ENCODE measurements at places on chromosomes 13 and 19. TPM values are rescaled to one million over a fixed set of nuclear protein-coding genes. Genes with fewer than 3 reads are reported as not detected.

Gene ZNF492
- not detected for total RNA-seq

Gene KASH5
- not detected for total RNA-seq

Gene PLEKHA4
- total RNA-seq = 8.3 TPM

Gene ZNF761
- 28.1 TPM for total RNA-seq

Gene SIAH3
- 0.04 TPM for total RNA-seq

Gene SNRNP70
- 190 TPM for total RNA-seq

Gene TSSK6
- 0.87 TPM for total RNA-seq

Gene KIR2DL4
- total RNA-seq = not detected

Gene SIN3B
- 17.9 TPM for total RNA-seq

DNA sequence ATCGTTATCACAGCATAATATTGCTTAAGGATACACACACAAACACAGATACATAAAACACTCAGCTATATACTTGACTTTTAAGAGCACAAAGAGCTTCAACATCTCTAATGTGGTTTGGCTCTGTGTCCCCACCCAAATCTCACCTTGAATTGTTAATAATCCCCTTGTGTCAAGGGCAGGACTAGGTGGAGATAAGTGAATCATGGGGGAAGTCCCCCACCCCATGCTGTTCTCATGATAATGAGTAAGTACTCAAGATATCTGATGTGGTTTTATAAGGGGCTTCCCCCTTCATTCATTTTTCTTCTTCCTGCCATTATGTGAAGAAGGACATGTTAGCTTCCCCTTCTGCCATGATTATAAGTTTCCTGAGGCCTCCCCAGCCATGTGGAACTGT, 481.4 kb downstream of the PCDH9 start:
- no peak overlapping the region for H3K4me3 ChIP-seq
- no peak overlapping the region for H3K27ac ChIP-seq
- H3K4me1 ChIP-seq = no peaks in the 10 kb centered on the region
- H3K36me3 ChIP-seq = no peaks in the 10 kb centered on the region
- no peaks in the 10 kb centered on the region for H3K27me3 ChIP-seq

DNA sequence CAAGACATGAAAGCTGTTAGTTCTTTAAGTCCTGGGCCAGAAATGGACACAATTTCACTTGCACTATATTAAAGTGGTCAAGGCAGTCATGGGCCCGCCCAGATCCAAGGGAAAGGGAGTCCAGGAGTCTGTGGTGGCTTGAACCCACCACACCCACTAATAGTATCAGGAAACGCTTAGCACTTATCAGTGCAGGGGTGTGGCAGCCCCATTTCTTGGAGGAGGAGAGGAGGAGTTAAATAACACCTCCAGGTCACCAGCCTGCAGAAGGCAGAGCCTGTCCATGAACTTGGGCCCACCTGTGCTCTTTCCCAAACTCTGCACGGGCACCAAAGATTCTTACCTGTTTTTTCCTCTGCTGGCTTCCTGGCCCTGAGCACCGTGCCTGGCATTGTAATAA, 5.4 kb upstream of the NTN5 start:
- no peaks in the 10 kb centered on the region for H3K36me3 ChIP-seq
- peak overlapping the region; percentile 62 for H3K27ac ChIP-seq
- H3K4me3 ChIP-seq = no peak overlapping the region
- peaks cover 10% of the 10 kb centered on the region for H3K4me1 ChIP-seq
- H3K27me3 ChIP-seq = no peaks in the 10 kb centered on the region
- peak; percentile 44 for DNase-seq

DNA sequence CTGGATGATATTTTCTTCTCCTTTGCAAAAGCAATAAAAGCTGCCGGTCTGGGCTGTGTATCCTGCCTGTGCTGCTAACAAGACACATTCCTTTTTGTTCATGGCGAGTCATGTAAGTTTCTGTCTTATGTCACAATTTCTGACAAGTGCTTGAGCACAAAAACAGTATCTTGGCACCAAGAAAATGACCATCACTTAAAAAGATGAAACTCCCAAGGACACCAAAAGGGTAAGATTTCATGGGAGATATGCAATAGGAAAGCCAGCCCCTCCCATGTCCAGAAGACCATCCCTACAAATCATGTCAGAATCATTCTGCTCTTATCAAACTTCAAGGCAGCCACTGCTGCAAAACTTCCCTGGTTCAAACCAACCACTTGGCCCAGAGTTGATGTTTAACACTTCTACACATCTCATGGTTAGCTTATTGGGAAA, 375.4 kb upstream of the ZNF507 start:
- no peaks in the 10 kb centered on the region for H3K36me3 ChIP-seq
- peak; percentile 13 for DNase-seq
- no peak overlapping the region for H3K27ac ChIP-seq

- DNase-seq = no peak
- no peak overlapping the region for H3K4me3 ChIP-seq
- no peak overlapping the region for H3K27ac ChIP-seq
- no peaks in the 10 kb centered on the region for H3K27me3 ChIP-seq
Measured at GRCh38 chr13:44660050-44660449, 83.9 kb upstream of the TSC22D1 start.

- no peaks in the 10 kb centered on the region for H3K27me3 ChIP-seq
- no peaks in the 10 kb centered on the region for H3K36me3 ChIP-seq
- H3K4me3 ChIP-seq = no peak overlapping the region
Measured at GRCh38 chr19:31092274-31092673, 257.0 kb downstream of the TSHZ3 start.

- H3K27me3 ChIP-seq = no peaks in the 10 kb centered on the region
- H3K36me3 ChIP-seq = no peaks in the 10 kb centered on the region
- H3K27ac ChIP-seq = no peak overlapping the region
- no peak overlapping the region for H3K4me3 ChIP-seq
- no peaks in the 10 kb centered on the region for H3K4me1 ChIP-seq
- no peak for DNase-seq
Measured at GRCh38 chr13:42106998-42107397, 58.5 kb downstream of the DGKH start.

DNA sequence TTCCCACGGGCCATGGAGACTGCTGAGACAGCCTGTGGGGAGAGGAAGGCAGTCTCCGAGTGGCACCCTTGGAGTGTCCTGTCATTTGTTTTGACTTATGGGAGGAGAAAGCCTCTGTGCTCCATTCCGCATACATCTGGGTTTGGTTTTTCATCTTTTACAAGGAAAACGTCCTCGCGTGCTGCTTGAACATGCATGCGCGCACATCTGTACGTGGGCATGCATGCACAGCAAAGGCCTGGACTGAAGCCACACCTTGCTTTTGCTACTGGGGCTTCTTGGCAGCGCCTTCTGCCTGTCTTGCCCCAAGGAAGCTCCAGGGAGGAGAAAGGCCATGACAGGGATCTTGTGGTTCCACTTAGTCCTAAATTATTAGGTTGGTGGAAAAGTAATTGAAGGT, 44.0 kb downstream of the SUGP2 start:
- H3K27me3 ChIP-seq = no peaks in the 10 kb centered on the region
- no peak for DNase-seq
- peak overlapping the region; percentile 31 for H3K27ac ChIP-seq
- no peaks in the 10 kb centered on the region for H3K4me1 ChIP-seq
- H3K4me3 ChIP-seq = no peak overlapping the region
- H3K36me3 ChIP-seq = no peaks in the 10 kb centered on the region

DNA sequence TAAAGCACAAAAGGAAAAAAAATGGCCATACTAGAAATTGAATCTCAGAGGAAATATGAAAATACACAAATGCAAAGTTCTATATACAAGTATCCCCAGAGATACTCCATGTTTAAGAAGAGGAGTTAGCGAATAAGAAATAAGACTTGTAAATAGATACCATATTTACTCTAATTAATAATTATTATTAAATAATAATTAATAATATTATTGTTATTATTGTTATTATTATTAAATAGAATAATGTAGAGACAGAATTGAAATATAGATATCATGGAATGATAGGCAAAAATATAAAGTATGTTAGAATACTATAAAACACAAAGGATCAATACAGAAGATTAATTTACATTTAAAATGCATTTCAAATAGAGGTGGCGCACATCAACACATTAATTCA, 1047.5 kb upstream of the MIR17HG start:
- no peak overlapping the region for H3K4me3 ChIP-seq
- DNase-seq = no peak
- H3K36me3 ChIP-seq = no peaks in the 10 kb centered on the region
- H3K27ac ChIP-seq = no peak overlapping the region
- H3K27me3 ChIP-seq = no peaks in the 10 kb centered on the region
- H3K4me1 ChIP-seq = no peaks in the 10 kb centered on the region

GRCh38 chr13:111329641-111330040, 9.2 kb downstream of the TEX29 start:
- H3K4me1 ChIP-seq = no peaks in the 10 kb centered on the region
- no peaks in the 10 kb centered on the region for H3K36me3 ChIP-seq
- no peak overlapping the region for H3K27ac ChIP-seq
- no peaks in the 10 kb centered on the region for H3K27me3 ChIP-seq
- H3K4me3 ChIP-seq = no peak overlapping the region
- no peak for DNase-seq

DNA sequence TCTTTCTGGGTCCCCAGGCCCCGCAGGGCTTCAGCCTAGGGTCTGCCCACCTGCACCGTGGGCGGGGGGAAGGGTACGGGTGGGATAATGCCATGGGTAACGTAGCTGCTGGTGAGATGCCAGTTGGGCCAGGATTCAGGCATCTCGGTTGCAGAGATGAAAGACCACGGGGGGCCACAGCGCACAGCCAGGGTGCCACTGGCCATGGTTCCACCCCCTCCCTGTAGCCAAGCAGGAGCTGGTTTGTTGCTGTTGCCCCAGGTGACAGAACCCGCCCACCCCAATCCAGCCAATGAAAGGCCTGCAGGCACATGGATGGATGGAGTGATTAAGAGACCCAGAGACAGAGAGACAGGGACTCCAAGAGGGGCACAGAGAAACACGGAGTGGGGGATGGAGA, 1.0 kb upstream of the CGB7 start:
- DNase-seq = no peak
- no peaks in the 10 kb centered on the region for H3K36me3 ChIP-seq
- peaks cover 9% of the 10 kb centered on the region for H3K27me3 ChIP-seq
- H3K27ac ChIP-seq = no peak overlapping the region

GRCh38 chr19:56312787-56313657, 1.6 kb downstream of the ZSCAN5A start:
- no peak overlapping the region for H3K4me3 ChIP-seq
- no peaks in the 10 kb centered on the region for H3K27me3 ChIP-seq
- H3K27ac ChIP-seq = peak overlapping the region; percentile 97
- no peaks in the 10 kb centered on the region for H3K36me3 ChIP-seq
- peaks cover 7% of the 10 kb centered on the region for H3K4me1 ChIP-seq
- DNase-seq = no peak

DNA sequence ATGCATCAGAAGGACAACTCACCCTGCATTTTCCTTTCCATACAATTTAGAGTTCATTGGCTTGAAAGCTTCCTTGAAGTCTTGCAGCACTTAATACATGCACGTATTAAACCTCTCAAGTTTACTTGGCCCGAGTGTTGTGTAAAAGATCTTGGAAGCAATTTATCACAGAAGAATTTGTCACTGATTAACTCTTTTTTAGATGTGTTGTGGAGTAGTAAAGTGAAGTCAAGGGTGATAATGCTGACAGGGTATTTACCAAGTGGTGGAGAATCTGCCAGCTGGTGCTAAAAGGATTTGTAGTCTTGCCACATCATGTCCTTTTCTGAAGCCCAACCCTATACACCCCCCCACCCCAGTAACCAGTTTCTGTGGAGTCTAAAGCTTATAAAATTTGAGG, 421.0 kb upstream of the MIR17HG start:
- H3K4me1 ChIP-seq = peaks cover 6% of the 10 kb centered on the region
- H3K27me3 ChIP-seq = no peaks in the 10 kb centered on the region
- DNase-seq = peak; percentile 32

GRCh38 chr13:29924482-29925350, 74.3 kb upstream of the UBL3 start:
- H3K27ac ChIP-seq = peak overlapping the region; percentile 97
- no peaks in the 10 kb centered on the region for H3K27me3 ChIP-seq
- H3K4me1 ChIP-seq = peaks cover 41% of the 10 kb centered on the region
- no peak overlapping the region for H3K4me3 ChIP-seq
- no peaks in the 10 kb centered on the region for H3K36me3 ChIP-seq
- peak; percentile 36 for DNase-seq

- no peak for DNase-seq
- no peak overlapping the region for H3K27ac ChIP-seq
- H3K4me3 ChIP-seq = no peak overlapping the region
Measured at GRCh38 chr13:79585033-79585432, 104.1 kb downstream of the NDFIP2 start.

DNA sequence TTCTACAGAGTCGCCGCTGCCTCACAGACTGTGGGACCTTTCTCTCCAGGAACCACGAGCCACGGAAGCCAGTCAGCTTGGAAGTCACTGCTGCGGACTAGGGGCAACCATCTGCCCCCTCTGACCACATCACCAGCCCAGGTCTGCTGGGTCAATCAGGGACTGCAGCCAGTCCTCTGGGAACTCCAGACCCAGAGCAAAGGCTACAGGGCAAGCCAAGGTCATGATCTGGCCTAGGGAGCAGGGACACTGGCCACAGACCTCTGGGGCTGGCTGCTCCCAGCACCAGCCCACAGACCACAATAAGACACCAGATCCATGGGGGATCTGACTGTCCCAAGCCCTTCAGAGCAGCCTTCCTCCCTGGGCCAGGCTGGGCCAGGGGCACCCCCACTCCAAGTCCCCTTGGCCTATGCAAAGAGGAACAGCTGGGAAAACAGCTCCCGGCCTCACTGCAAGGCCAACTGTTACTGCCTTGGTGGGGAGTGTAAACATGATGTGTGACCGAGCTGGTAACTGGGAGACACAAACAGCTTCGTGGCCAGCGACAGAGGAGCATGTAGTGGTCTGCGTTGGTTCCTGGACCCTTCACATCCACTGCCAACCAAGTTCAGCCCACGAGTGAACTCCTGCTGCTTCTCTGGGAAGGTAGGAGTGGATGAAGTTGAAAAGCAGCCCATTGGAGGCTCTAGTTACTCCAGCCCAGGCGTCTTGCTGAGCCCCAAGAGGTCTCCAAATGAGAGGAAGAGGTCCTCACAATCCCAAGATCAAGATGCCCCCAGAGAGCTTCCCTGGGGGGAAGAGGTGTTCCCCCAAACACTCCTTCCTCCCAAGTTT, 1.5 kb downstream of the AKT2 start:
- H3K27ac ChIP-seq = peak overlapping the region; percentile 98
- no peaks in the 10 kb centered on the region for H3K27me3 ChIP-seq
- peak; percentile 38 for DNase-seq
- peaks cover 50% of the 10 kb centered on the region for H3K4me1 ChIP-seq
- H3K4me3 ChIP-seq = peak overlapping the region; percentile 96

DNA sequence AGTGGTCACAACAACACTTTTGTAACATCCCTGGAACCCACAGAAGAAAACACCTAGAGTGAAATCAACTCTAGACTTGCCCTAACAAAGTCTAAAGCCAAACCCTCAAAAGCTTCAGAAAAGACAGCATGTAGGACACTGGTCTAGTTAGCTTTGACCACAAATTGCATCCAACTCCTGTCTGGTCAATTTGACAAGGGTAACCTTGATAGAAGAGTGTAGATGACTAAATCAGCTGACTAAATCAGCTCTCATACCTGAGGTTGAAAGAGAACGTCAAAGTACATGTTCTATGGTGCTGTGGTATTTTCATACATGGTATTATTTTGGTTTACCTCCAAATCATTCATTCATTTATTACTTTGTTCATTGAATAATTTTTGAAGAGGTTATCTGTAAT, 272.8 kb downstream of the KLF5 start:
- DNase-seq = no peak
- no peaks in the 10 kb centered on the region for H3K36me3 ChIP-seq
- H3K27me3 ChIP-seq = no peaks in the 10 kb centered on the region
- H3K4me1 ChIP-seq = peaks cover 6% of the 10 kb centered on the region

All from hepatocyte (in vitro differentiated cells).